GM12891 (cell line): ENCODE measurements at places on chromosomes 1 and 21.

GRCh38 chr1:74732960-74733603 is at the start of the genes CRYZ and TYW3:
Gene CRYZ, minus strand, starts transcription at chr1:74733050. Its CDS starts 8,229 bp downstream, at chr1:74724821.
Gene TYW3, plus strand, starts transcription at chr1:74733152. Its CDS starts 93 bp downstream, at chr1:74733245.
- peak; percentile 47 for DNase-seq

GRCh38 chr1:94616506-94616905 is 74.9 kb upstream of the F3 start:
- DNase-seq = no peak

- no peak for DNase-seq
Observed at GRCh38 chr1:10143961-10144485, 66.3 kb upstream of the KIF1B start.

DNA sequence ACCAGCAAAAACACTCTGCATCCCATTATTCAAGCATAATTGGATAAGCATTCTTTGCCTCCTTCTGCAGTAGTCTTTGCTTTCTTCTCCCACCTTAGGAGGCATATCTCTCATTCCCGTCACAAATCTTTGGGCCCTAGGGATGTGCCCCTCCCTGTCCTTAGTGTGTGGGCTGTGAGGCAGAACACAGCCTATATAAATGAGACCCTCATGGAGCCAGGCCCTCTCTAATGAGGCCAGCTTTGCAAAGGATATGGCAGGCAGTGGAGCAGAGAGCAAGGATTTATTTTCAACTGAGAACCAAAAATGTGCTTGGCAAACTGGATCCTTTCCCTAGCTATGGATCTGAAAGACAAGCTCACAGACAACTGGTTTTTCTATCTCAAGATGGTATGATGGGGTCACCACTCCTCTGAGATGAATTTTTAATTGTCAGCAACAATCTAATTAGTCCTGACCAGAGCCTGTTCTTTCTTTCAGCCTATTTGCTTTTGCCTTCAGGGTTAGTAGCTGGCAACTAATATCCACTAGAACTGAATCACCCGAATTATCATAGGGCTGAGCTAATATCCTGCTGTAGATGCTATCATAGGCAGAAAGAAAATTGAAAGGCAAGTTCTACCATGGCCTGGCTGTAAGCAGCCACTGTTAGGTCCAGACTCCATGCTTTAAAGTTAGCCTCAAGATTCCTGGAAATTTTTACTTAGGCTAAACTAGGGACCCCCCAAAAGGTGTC is 134.2 kb downstream of the SYT2 start:
- no peak for DNase-seq

DNA sequence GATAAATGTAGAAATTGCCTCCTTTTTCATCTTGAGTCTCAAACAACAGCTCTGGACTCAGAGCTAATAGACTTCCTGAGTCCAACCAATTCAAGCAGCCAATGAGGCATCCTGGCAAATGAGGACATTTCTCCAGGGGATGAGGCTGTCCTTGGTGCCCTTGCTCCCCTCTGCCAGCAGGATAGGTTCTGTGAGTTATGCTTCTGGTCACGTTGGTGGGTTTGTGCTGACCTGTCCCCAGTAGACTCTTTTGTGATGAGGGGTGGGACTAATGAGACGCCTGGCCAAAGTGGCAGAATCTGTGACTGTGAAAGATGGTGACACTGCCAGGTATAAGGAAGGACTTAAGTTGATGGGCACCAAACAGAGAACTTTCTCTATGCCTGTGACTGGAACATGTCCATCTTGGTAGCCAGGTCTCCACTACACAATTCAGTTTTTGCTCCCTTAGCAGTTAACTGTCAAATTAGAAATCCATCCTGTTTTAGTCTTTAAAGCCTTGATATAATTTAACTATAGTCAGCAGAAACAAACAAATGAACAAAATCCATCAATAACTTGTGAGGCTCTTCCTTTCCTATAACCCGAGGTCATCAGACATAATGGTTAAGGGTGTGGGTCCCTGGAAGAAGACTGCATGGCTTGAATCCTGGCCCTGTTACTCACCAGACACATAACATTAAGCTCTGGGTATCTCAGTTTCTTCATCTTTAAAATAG is 35.7 kb upstream of the THEM4 start:
- no peak for DNase-seq

DNA sequence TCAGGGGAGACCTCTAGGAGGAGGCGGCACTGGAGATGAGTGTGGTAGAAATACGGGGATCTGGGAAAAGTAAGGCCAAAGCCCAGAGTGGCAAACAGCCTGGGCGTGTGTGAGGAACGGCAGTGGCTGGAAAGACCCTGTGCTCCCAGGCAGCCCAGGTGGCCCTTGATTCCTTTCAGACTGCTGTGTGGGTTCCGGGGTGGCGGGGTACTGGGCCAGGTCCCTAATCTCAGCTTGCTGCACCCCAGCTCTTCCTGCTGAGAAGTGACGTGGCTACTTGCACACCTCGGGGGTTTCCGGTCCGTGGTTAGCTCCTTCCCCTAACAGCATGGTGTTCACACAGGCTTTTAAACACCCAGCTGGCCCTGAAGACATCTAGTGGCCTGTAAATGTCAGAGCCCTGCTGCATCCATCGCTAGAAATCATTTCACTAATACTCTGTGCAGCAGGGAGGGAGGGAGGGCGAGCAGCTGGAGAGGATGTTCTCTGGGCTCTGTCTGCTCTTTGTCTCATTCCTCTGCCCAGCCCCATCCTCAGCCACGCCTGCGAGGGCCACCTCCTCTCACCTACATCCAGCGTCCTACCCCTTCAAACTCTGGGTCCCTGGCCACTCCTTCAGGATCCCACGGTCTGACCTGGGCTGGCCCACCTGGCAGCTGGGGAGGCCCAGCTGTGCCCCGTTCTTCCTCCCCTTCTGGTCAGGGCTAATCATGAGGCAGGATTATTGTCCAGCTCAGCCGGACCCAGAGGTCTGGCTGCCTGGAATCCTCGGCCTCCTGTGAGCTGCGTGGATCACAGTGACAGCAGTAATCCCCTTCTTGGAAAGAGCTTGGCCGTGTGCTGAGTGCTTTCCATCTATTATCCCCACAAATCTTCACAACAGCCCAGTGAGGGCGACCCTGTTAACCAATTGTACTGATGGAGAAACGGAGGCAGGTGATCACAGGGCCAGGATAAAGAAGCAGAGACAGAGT is 7.2 kb downstream of the ZDHHC18 start:
- DNase-seq = peak; percentile 87

GRCh38 chr21:42373196-42373907 is 7.0 kb upstream of the TFF1 start:
- no peak for DNase-seq
